Renal cortex interstitium (tissue), 15 donors: ENCODE measurements at places on chromosomes 3 and 15. TPM values are rescaled to one million over a fixed set of nuclear protein-coding genes. Genes with fewer than 3 reads are reported as not detected.

Gene CORO2B
- polyA plus RNA-seq = 23.9 TPM

Gene RNU6-1
- not detected for polyA plus RNA-seq

Gene GRIP2
- 1.2 TPM for polyA plus RNA-seq

Gene PRSS50
- 2.9 TPM for polyA plus RNA-seq

Gene GOLGA8G
- polyA plus RNA-seq = 0.08 TPM

Gene GOLGA8M
- polyA plus RNA-seq = 4.7 TPM

Gene INTS14
- 46.4 TPM for polyA plus RNA-seq

Gene ISL2
- polyA plus RNA-seq = not detected

Gene GOLGA6A
- polyA plus RNA-seq = 0.51 TPM

Gene C2CD4B
- 0.78 TPM for polyA plus RNA-seq

Gene HHATL
- 0.54 TPM for polyA plus RNA-seq

Gene GRK7
- polyA plus RNA-seq = not detected

Gene GOLIM4
- 90.8 TPM for polyA plus RNA-seq

Gene CHRD
- 19.0 TPM for polyA plus RNA-seq

Gene CYP19A1
- not detected for polyA plus RNA-seq

Gene TMEM266
- 14.1 TPM for polyA plus RNA-seq

Gene POC1A
- 10.6 TPM for polyA plus RNA-seq

Gene NR1I2
- 0.84 TPM for polyA plus RNA-seq

Gene RETNLB
- not detected for polyA plus RNA-seq

Gene RLBP1
- polyA plus RNA-seq = not detected

Gene SERPINI2
- polyA plus RNA-seq = 0.95 TPM

Gene ADGRG7
- polyA plus RNA-seq = not detected

Gene RFC4
- 45.6 TPM for polyA plus RNA-seq

Gene TMCO5A
- not detected for polyA plus RNA-seq
